ENCODE measurements at places on chromosomes 11 and 22.
A peak's percentile ranks its signal among the peaks of the same experiment; 100 is the strongest.

- no peaks in the 10 kb centered on the region for H3K36me3 ChIP-seq
- no peaks in the 10 kb centered on the region for H3K4me1 ChIP-seq
- DNase-seq, result no peak
- no peak overlapping the region for H3K4me3 ChIP-seq
Measured at GRCh38 chr11:37947821-37948220, 1349.8 kb upstream of the RAG2 start.

DNA sequence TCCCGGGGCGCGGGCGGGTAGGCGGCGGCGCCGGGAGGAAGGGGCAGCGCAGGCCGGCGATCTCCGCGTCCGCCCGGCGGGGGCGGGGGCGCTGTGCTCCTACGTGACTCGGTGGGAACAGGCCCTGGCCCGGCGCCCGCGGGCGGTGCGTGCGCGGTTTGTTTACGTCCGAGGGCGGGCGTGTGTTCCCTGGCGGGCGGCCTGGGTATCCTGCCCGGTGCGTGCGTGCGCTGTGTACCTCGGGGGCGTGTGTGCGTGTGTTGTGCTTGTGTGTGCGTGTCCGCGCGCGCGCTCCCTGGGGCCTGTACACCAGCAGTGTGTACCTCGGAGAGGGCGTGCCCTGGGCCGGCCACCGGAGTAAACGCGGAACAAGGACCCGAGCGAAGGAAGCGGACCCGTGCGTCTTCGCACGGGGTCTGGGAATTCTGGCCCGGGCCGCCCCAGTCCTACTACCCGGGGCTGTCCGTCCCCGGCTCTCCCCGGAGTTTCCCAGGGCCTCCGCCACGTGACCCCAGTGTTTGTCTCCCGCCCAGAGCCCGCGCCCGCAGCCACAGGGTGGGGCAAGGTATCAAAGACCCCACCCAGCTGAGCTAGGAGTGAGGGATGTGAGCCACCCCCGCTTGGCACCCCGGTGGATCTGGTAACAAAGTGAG is 769 bp downstream of the MAFF start:
- peak overlapping the region; percentile 83 for H3K4me3 ChIP-seq
- peaks cover 2% of the 10 kb centered on the region for H3K27me3 ChIP-seq
- H3K4me1 ChIP-seq, result peaks cover 46% of the 10 kb centered on the region
- peak; percentile 65 for DNase-seq
- peak overlapping the region; percentile 65 for H3K27ac ChIP-seq

- peaks cover 28% of the 10 kb centered on the region for H3K4me1 ChIP-seq
- H3K27me3 ChIP-seq, result no peaks in the 10 kb centered on the region
- peak overlapping the region; percentile 49 for H3K27ac ChIP-seq
Measured at GRCh38 chr22:47020166-47020565, 257.7 kb downstream of the TBC1D22A start.

DNA sequence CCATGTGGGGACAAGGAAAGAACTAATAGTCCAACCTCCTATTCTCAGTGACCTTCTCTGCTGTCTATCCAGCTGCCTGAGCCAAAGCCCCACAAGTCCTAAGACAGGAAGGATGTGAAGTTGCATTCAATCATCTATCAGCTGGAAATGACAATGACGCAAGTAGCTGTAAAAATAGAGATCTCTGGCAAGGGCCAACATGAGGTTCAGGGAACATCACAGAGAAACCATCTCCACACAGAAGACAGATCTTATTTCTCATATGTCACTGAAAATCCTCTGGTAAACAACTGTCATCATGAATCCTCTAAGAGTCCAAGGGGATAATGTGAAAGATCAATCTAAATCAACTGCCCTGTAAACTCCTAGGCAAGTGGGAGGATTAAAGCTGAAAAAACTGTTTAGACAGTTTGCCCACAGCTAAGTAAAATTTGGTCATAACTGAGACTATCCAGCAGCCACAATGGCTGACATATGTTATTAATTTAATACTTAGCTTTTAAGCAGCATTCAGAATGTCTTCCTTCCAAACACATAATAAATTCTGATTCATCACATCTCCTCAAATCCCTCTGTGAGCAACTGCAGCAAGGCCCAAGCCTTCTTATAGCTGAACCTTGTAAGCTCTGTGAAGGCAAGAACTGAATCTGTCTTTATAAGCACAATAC is 52.1 kb downstream of the ALG9 start:
- no peaks in the 10 kb centered on the region for H3K27me3 ChIP-seq
- H3K27ac ChIP-seq, result no peak overlapping the region
- peaks cover 18% of the 10 kb centered on the region for H3K36me3 ChIP-seq

DNA sequence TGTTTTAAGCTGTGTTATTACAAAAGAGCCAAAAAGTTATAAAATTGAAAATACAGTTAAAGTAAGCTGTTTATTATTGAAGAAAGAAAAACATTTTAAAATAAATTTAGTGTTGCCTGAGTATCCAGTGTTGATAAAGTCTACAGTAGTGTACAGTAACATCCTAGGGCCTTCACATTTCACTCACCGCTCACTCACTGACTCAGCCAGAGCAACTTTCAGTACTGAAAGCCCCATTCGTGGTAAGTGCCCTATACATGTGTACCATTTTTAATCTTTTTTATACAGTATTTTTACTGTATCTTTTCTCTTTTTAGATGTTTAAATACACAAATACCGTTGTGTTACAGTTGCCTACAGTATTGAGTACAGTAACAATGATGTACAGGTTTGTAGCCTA is 35.0 kb downstream of the POLD3 start:
- peaks cover 4% of the 10 kb centered on the region for H3K4me1 ChIP-seq
- peaks cover 60% of the 10 kb centered on the region for H3K36me3 ChIP-seq
- H3K27me3 ChIP-seq, result no peaks in the 10 kb centered on the region
- DNase-seq, result no peak
- H3K4me3 ChIP-seq, result no peak overlapping the region
